NCI-H345 (cell line): ENCODE measurements at places on chromosomes 7 and 10.

DNA sequence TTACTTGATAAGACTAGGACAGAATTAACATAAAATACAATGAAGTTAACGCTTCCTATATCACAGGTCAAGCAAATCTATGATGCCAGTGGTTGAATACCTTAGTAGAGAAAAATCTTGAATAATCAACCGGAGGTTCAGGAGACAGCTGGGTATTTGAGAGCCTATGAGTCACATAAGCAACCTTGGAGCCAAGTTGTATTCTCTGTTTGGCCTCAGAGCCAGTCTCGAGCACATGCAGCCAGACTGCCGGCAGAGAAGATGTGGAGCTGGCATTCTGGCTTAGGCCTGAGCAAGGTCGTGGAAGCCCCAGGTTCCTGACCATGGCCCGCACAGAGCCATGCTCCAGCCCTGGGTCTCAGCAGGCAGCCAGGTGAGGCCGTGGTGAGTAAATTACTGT, 90.3 kb downstream of the FAM204A start:
- DNase-seq, result no peak

GRCh38 chr7:43118313-43118712, 5.9 kb downstream of the HECW1 start:
- DNase-seq, result no peak

DNA sequence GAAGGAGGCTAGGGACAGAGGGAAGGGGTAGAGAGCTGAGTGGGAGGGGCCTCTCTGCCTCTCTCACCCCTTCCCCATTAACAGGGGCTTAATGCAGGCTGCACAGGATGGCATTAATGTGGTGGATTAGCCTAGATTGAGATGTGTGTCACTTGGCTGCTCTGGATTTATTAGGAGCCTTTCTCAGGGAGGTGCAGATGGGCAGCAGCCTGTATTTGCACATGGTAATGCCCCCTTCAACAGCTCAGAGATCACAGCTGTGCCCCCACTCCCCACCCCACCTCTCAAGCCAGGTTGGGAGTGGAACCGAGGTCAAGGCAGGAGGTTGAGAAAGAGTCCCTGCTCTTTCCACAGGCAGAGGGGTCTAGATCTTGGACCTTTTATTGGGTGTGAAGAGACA, 7.3 kb downstream of the PITX3 start:
- no peak for DNase-seq

- DNase-seq, result no peak
Observed at GRCh38 chr10:78116361-78116760, 82.7 kb downstream of the RPS24 start.

DNA sequence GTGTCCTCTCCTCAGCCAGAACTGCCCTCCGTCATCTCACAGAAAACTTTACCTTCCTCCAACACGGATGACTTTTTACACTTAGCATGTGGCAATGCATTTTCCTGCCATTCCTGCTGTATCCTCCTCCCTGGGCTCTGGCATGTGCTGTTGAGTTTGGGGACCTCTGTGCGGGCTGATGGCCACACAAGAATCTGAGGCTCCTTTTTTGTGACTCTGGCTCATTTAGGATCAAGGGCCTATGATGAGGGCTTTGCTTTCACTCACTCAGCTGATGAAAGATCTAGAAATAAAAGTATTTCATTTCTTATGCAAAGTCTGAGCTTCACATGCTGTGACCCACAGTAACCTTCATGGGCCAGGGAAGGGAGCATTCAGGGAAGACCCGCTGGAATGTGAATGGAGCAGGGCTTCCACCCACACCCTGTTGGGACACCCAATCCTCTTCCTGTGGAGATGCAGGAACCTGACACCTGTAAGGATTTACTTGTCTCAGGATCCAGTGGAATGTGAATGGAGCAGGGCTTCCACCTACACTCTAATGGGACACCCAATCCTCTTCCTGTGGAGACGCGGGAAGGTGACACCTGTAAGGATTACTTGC, 500.3 kb upstream of the MKI67 start:
- DNase-seq, result no peak

DNA sequence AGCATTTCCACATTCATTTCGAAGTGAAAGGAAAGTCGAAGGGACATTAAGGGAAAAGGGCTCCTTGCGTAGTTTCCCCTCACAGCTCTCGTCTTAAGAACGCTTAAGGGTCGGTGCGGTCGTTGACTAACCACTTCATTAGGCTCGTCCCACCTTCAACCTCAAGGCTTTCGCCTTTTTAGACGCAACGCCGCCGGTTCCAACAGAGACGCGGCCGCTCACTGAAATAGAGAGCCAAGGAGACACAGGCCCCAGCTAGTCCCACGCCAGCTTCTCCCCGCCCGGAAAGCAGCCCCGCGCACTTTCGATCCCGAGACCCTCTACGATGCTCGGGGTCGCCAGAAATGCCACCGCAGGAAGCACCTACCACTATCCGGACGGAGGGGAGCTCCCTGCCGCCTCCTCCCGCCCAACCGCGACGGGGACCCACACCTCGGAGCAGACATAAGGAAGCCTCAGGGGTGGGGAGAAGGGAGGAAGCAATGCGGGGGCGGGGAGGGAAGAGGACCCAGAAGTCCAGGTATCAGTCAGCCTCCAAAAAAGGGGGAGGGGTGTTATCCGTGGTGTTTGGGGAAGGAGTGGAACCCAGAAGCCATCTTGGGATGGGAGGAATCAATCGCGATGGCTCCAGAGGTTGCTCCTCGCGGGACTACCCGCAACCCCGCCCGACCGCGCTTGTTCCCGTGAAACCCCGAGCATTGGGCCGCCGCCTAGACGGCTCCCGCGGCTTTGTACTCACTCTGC, 559 bp downstream of the TRA2A start:
- DNase-seq, result peak; percentile 47

DNA sequence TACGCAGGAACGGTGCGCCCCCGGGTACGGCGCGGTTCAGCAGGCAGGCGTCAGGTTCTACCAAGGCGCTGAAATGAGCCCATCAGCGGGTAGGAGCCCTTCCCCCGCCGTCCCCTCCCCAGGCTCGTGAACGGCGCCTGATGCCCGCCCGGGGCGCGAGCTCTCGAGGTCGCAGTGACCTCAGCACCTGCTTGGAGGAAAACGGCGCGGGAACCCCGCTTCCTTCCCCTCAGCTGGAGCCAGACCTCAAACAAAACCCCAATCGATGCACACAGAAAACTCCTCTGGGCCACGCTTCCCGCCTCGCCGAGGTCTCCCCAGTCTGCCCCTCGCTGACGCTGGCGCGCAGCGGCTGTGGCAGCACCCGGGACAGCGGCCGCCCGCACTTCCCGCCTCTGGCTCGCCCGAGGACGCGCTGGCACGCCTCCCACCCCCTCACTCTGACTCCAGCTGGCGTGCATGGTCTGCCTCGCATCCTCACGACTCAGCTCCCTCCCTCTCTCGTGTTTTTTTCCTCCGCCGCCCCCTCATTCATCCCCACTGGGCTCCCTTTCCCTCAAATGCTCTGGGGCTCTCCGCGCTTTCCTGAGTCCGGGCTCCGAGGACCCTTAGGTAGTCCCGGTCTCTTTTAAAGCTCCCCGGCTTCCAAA, 514 bp upstream of the GAD2 start:
- no peak for DNase-seq

DNA sequence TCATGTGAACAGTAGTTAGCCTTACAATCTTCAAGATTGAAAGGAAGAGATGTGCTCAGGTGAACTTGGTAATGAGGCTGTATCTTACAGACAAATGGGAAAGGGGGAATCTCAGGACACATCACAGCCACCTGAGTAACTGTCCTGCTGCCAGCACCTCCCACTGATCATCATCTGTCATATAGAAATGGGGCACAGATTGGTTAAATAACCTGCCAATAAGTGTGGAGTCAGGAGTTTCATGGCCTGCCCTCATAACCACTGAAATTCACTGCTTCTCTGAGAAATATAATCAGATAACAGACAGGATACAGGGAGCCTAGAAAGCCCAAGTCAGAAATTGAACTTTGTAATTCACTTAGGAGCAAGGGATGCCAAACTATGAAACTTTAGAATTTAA, 64.9 kb upstream of the TAS2R16 start:
- DNase-seq, result no peak

DNA sequence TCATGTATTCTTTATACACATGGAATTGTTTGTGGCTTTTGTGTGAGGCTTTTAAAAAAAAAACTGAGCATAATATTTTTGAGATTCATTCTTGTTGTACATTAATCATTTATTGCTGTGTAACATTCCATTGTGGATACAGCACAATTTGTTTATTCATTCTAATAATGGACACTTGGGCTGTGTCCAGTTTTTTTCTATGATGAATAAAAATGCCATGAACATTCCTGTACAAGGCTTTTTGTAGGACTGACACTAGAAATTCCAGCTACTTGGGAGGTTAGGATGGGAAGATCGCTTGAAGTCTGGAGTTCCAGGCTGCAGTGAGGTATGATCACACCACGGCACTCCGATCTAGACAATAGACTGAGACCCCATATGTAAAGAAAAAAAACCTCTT, 254.3 kb upstream of the CACNA2D1 start:
- DNase-seq, result no peak

DNA sequence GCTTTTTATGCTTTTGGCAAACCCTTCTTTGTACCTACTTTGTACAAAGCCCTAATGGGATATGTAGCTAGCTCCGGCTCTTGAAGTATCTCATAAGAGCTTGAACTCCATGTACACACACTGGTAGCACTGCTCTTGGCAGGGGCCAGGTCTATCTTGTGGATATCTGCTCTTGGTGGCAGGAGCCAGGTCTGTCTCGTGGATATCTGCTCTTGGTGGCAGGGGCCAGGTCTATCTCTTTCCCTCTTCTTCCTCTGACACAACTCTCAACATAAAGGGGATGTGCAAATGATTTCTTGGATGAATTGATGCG, 91.9 kb downstream of the WNT2 start:
- DNase-seq, result no peak

DNA sequence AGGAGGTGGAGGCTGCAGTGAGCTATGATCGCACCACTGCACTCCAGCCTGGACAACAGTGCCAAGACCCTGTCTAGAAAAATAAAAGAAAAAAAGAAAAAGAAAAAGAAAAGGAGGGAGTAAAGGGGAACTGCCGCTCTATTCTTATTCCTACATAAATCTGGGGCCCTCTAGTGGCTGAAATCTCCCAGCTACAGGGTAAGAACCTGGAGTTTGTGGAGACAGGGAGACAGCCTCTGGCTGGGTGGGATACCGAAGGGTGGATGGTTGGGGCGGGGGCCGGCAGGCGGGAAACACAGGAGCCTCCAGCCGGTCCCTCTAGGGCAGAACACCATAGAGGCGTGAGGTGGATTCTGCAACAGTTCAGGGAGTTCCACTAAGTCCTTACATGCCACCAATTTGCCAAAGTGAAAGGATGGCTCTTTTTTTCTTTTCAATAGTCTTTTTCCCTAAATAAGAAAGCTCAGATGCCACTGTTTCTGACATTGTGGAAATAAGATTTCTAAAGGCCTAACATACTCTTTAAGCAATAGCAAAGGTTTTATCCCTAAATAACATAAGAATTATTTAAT, 117.3 kb downstream of the SVIL start:
- no peak for DNase-seq

- DNase-seq, result peak; percentile 56
Observed at GRCh38 chr7:33062023-33062781, at the start of gene NT5C3A. Gene NT5C3A (minus strand): TSS chr7:33062776. CDS start chr7:33062705, 71 bp downstream.

DNA sequence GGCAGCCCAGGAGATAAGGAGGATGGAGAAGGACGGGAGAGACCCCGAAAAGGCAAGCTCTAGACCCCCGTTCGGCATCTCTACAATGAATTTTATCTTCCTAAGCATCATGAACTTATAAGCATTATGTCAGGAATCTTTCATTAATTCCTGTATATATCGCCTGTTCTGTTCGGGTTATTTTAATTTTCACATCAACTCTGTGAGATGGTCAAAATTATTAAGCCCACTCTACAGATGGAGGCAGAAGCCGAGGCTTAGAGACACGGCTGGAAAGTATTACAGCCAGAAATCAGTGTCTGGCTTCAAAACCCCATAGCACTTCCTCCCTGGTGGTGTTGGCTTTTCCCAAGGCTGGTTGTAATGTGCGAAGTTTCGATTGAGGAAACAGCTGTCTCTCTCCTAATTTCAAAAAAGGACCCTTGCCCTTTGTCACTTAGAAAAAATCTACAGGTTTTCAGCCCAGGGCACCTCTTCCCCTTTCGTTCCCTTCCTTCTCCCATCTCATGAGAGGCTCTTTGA, 1.5 kb upstream of the GRM8 start:
- no peak for DNase-seq

GRCh38 chr10:112663234-112664125, 216.5 kb downstream of the VTI1A start:
- DNase-seq, result no peak
